ENCODE measurements at places on chromosomes 7 and 10.

DNA sequence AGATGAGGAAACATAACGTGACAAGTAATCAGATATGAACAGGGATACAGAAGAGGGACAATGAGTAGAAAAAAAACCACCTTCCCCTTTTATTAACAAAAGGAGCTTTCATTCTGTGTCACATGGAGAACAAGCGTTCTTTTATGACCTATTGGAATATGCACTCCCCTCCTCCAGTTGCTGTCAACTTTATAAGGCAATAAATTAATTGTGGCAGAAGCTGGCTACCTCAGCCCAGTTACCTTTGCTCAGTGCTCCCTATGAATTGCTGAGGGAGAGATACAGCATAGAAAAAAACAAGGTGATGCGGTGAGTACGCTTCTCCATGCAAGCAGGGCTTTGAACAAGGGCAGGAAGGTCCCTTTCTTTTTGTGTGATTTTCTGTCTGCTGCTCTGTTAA lies at the start of gene MGAM2:
Gene MGAM2 (plus strand): TSS at position 220 of the 400 bp plus-strand sequence. CDS start 5,156 bp downstream, outside the sequence.
- DNase-seq, result no peak

GRCh38 chr7:93048136-93048930 lies 69.4 kb downstream of the SAMD9 start:
- DNase-seq, result no peak

DNA sequence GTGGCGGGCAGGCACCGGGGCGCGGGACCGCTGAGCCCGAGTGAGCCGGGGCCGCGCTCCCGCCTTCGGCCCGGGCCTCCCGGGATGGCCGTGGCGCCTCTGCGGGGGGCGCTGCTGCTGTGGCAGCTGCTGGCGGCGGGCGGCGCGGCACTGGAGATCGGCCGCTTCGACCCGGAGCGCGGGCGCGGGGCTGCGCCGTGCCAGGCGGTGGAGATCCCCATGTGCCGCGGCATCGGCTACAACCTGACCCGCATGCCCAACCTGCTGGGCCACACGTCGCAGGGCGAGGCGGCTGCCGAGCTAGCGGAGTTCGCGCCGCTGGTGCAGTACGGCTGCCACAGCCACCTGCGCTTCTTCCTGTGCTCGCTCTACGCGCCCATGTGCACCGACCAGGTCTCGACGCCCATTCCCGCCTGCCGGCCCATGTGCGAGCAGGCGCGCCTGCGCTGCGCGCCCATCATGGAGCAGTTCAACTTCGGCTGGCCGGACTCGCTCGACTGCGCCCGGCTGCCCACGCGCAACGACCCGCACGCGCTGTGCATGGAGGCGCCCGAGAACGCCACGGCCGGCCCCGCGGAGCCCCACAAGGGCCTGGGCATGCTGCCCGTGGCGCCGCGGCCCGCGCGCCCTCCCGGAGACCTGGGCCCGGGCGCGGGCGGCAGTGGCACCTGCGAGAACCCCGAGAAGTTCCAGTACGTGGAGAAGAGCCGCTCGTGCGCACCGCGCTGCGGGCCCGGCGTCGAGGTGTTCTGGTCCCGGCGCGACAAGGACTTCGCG lies 534 bp downstream of the FZD9 start:
- no peak for DNase-seq

DNA sequence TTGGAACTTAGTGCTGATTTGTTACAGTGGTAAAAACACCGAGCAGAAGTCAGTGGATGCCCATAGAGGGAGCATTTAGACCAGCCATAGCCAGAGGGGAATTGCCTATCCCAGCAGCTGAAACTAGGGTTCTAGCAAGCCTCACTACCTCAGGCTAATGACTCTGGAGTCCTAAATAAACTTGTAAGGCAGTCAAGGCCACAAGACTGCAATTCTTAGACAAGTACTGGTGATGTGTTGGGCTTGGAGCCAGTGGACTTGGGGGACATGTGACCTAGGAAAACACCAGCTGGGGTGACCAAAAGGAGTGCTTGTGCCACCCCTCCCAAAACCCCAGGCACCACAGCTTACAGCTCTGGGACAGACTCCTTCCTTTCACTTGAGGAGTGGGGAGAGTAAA lies 209.0 kb downstream of the MAGI2 start:
- no peak for DNase-seq

- DNase-seq, result no peak
These were observed 43.8 kb downstream of the NEBL start for GRCh38 chr10:20853276-20853675.

GRCh38 chr10:102834143-102834542 lies 3.1 kb downstream of the CYP17A1 start:
- no peak for DNase-seq

GRCh38 chr10:52269233-52269632 lies 44.8 kb upstream of the DKK1 start:
- DNase-seq, result no peak

GRCh38 chr7:70446448-70447143 lies 685.3 kb upstream of the GALNT17 start:
- no peak for DNase-seq

- no peak for DNase-seq
These were observed 93.5 kb downstream of the KLF6 start for GRCh38 chr10:3691482-3691881.

- no peak for DNase-seq
These were observed 15.8 kb upstream of the ZNRF2 start for GRCh38 chr7:30268586-30268985.

DNA sequence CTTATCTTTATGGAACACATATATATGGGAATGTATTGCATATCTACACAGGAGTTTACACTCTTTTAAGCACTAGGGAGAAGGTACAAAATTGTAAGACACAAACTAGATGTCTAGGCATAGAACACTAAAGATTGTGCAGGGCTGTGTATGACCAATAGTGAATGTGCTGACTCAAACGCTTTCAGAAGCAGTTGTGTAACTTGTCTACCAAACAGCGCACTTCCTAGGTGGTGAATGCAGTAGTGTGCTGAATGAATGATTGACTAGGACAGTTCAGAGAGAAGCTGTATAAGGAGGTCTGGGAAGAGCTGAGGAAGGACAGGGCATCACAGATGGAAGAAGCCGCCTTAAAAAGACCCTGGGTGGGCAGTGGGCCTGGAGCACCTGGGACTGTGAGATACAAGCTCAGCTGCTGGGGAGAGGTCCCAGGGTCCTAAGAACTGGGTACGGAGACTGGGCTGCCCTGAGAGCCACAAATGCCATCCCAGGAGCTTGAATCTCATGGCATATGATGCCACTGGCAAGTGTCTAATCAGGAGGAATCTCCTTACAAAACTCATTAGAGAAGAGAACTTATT lies 14.2 kb downstream of the CLRN3 start:
- DNase-seq, result no peak

GRCh38 chr7:151309311-151309710 lies 32.3 kb upstream of the NUB1 start:
- DNase-seq, result no peak

GRCh38 chr7:3917436-3917835 lies 616.4 kb downstream of the SDK1 start:
- DNase-seq, result no peak

GRCh38 chr10:113267619-113268562 lies 285.0 kb upstream of the HABP2 start:
- no peak for DNase-seq

GRCh38 chr7:97357459-97357858 lies 240.0 kb downstream of the SDHAF3 start:
- no peak for DNase-seq

- no peak for DNase-seq
These were observed 65.0 kb upstream of the PFKP start for GRCh38 chr10:3002304-3002703.

GRCh38 chr7:7769710-7770627 lies 51.6 kb upstream of the RPA3 start:
- no peak for DNase-seq

DNA sequence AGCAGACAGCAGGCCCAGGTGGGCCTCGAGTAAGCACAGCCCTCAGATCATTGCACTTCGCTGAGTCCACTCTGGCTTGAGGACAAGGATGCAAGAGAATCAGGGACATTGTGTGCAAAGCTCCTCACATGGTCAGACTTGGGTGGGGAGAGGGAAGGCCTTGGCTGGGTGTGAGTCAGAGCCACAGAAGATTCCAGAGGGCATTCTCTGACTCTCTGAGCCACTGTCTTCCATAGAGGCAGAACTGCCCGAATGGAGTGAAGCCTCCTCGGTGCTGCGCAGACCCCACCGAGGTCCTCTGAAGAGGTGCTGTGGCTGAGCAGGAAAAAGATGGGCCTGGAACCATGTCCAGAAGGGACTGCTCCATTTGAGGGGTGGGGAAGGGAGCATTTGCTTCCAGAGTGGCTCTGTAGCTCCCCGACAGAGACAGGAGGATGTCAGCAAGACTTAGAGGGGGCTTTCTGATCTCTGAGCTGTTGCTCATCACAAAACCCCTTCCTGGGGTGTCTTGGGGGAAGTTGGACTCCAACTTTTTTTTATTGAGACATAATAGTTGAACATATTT lies 120.8 kb downstream of the PTPN20 start:
- no peak for DNase-seq

GRCh38 chr7:83162402-83163256 lies at the start of gene PCLO:
PCLO (minus strand) TSS chr7:83162884; CDS start chr7:83162592, 292 bp downstream.
- no peak for DNase-seq

DNA sequence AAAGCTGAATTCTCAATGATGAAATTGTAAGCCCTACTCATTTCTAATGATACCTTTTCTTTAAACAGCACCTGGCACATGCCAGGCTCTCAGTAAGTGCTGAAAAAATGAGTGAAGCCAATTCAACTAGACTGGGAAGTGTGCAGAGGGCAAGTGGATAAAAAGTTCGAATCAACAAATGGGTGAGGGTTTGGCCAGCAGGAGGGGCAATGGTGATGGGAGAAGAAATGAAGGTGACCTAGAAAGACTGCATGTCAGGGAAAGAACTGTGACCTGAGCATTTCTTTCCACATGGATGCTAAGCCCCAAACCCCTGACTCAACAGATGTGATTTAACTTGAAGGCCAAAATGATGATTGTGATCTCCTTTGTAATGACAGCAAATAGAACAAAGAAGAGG lies 54.6 kb downstream of the DKK1 start:
- no peak for DNase-seq

DNA sequence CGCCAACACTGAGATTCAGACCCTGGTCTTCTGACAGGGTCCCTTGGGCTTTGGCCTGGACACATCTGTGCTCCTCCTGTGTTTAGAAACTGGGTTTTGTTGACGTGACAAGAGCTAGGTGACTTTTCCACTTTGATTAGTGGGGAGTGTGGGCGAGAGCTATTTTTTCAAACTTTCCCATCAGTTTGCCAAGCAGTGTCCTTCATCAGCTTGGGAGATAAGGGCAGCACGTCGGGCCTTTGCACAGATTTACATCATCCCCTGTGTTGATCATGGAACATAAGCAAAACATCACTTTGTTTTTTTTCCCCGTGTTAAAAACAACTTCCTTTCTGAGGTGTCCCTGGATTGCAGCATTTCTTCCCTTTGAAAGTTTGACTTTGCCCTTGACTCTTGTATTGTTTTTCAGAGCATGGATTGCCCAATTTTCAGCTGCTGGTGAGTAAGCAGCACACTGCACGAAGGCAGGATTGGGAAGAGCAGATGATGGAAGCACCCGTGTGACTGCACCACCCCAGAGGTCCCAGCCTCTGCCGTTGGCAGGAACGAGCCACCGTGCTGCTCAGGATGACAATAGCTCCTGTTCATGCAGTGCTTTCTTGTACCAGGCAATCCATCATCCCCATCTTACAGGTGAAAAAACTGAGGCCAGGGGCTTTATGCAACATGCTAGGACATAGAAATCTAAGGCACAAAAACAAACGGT lies 6.4 kb upstream of the IGFBP1 start:
- no peak for DNase-seq

DNA sequence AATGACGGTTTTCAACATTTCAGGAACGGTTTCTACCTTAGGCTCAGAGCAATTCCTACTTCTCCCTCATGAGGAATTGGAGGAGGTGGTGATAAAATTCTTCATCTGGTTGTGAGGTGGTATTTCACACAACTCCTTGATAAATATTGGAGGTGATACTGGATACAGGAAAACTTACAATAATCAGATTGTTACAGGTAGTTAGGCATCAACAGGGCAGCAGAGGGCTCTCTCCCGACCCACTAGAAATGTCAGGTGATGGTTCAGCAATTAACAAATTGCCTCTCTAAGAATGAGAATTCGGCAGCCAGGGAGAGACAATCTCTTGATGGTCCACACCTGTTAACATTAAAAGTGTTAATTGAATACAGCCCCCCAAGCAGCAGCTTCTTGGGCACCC lies 22.6 kb downstream of the ZNF786 start:
- DNase-seq, result no peak

GRCh38 chr10:96130326-96130995 lies 364 bp downstream of the ZNF518A start:
- no peak for DNase-seq

DNA sequence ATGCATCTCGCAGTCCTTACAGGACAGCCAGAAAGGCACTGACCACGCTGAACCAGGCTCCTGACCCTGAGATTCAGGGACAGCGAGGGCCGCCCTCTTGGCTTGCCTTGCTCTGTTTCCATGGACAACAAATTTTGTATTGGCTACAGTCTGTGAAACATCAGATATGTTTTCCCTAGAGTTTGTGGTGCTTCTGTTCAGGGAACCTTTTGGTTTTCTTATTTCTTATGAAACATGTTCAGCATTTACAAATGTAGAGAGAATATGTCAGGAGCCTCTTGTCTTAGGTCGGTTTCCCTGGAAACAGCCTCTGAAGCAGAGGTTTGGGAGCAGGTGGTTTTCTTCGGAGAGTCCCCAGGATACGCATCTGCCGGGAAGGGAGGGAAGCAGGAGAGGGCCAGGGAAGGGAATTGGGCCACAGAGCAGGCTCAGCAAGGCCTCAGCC lies 260.1 kb downstream of the CCDC3 start:
- no peak for DNase-seq

GRCh38 chr10:47380341-47381102 lies 3.6 kb downstream of the ZNF488 start:
- DNase-seq, result no peak

DNA sequence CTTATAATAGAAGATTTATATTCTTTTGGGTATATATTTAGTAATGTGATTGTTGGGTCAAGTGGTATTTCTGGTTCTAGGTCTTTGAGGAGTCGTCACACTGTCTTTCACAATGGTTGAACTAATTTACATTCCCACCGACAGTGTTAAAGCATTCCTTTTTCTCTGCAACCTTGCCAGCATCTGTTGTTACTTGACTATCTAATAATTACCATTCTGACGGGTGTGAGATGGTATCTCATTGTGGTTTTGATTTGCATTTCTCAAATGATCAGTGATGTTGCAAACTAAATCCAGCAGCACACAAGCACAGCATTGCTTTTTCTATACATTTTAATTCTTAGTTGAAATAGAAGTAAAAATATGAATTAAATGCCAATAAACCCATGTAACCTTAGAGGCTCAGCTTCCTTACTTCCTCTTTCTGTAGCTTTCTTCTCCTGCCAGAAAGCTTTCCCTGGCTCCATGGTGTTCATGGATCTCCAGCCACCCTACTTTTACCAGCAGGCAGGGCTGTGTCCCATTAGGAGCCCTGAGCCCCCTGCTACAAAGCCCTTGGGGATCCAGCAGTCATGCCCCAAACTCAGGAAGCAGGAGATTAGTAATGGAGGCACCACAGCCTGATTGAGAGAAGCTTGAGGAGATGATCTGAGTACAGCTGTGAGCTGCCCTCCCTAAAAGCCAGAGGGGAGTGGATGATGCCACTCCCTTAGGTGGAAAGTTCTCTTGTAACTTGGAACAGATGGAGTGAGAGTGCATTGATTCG lies 158.6 kb downstream of the TMEM178B start:
- DNase-seq, result no peak

- no peak for DNase-seq
These were observed 171.2 kb downstream of the ARHGAP12 start for GRCh38 chr10:31757386-31757791.
